ENCODE measurements at places on chromosomes 7 and 10.

- DNase-seq: no peak
These were observed 1.8 kb downstream of the UFSP1 start for GRCh38 chr7:100887516-100888290.

- DNase-seq: no peak
These were observed 40.2 kb downstream of the FBH1 start for GRCh38 chr10:5930272-5930671.

- DNase-seq: peak; percentile 23
These were observed 182.9 kb downstream of the BMPER start for GRCh38 chr7:34087892-34088891.

- DNase-seq: peak; percentile 33
These were observed 4.0 kb upstream of the SH3PXD2A start for GRCh38 chr10:103859161-103860086.

DNA sequence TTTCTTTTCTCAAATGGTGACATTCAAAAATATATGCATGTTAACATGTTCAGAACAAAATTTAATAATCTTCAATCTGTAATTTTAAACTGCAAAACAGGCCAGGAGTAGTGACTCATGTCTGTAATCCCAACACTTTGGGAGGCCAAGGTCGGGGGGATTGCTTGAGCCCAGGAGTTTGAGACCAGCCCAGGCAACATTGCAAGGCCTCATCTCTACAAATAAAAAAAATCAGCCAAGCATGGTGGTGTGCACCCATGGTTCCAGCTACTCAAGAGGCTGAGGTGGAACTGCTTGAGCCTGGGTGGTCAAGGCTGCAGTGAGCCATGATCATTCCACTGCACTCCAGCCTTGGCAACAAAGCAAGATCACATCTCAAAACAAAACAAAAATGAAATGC, 394.3 kb downstream of the PARD3 start:
- DNase-seq: no peak

DNA sequence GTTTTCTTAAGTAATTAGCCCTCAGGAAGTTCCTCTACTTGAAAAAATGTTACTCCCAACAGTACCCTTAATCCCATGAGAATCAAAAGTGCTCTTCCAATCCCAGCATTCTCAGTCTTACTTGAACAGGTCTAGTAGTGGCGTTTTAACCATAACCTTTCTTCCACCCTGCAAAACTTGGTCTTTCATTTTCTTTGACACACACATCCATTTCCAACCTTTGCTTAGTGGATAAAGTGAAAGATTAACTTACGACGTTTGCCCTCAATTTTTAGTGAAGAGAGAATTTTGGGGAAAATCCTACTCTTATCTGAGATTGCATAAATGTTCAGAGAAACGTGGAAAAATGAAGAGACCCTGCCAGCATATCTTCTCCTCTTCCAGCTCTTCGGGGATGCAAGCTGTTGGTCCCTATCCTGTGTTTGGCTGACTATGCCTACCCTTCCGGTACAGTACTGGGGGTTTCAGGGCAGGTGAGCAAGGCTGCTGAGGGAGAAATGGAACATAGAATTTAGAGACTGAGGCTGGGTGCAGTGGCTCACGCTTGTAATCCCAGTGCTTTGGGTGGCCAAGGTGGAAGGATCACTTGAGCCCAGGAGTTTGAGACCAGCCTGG, 18.8 kb downstream of the WBP1L start:
- no peak for DNase-seq

DNA sequence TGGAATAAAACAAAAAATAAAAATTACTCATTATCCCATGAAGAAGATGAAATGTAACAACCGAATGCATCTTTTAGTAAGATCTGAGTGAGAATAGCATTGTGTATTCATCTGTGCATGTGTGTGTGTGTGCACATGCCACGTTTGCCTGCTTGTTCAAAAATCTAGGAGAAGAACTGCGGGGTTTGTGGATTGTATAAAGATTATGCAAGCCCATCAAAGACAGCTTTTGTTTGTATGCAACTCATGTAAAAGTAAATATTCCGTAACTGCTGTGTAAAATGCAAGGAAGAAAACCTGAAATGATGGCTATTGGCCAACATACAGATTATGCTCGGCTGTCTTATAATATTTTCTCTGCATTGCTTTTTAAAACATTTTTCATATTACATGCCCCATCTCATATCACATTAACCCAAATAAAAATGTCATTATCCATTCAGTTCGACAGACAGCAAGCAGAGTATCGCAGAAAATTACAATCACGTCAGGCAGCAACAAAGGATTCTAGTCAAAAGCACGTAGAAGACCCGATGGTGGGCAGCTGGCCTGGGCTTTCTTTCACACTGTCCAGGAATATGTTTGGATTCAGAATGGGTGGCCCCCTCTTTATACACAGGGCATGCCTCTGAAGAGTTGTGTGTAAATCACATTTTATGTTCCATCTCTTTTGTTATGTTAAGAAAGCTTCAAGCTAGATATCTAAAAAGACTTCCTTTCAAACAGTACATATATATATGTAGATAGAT, 114.0 kb downstream of the PARP12 start:
- no peak for DNase-seq

- no peak for DNase-seq
These were observed 155.2 kb downstream of the CUX1 start for GRCh38 chr7:101972627-101973026.

DNA sequence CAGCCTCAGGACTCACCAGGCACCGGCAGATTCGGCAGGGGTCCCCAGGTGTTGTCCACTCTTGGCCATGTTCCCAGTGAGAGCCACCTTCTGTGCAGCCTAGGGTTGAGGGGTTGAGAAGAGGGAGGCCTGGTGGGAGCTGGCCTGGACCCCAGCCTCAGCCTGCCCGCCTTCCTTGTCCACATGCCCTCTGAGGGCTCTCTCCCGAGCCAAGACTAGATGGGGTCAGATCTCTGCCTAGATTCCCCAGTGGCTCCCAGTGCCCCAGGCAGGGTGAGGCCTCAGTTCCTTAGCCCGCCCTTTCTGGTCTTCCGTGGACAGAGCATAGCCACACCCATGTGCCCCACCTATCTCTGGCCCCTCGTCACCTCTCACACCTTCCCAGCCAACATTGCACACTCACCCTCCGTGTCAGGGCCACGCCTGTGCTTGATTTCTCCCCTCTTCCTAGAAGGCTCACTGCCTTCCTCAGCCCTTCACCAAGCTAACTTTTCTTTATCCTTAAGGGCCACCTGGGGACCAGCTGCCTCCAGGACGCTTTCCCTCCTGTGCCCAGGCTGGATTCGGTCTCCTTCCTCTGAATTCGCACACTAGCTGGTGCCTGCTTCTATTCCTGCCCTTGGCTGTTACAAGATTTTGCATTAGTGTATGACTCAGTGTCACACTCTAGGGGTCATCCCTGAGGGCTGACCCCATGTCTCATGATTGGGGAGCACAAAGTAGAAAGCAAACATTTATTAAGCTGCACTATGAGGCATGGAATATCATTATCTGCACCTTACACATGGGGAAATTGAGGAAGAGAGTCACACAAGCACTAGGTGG, 7.5 kb downstream of the KCP start:
- no peak for DNase-seq

GRCh38 chr7:106957766-106958165, 86.7 kb upstream of the PRKAR2B start:
- DNase-seq: no peak

DNA sequence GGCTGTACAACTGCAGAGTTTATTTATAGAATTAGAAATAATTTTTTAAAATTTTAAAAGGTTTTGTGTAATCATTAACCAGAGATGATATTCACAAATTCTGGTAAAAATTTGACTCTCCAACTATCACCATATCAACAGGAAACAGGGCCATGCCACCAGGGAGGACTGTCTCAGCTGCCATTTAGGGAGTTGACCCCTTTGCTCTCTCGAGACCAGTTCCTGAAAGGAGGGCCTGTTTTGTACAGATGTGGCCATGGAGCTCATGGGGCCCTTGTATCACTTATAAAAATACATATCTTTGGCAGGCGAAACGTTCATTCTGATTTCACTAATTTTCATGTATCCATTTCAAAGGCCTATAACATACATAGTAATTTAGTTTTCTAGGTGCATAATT, 20.3 kb downstream of the H2AZ2 start:
- DNase-seq: no peak

DNA sequence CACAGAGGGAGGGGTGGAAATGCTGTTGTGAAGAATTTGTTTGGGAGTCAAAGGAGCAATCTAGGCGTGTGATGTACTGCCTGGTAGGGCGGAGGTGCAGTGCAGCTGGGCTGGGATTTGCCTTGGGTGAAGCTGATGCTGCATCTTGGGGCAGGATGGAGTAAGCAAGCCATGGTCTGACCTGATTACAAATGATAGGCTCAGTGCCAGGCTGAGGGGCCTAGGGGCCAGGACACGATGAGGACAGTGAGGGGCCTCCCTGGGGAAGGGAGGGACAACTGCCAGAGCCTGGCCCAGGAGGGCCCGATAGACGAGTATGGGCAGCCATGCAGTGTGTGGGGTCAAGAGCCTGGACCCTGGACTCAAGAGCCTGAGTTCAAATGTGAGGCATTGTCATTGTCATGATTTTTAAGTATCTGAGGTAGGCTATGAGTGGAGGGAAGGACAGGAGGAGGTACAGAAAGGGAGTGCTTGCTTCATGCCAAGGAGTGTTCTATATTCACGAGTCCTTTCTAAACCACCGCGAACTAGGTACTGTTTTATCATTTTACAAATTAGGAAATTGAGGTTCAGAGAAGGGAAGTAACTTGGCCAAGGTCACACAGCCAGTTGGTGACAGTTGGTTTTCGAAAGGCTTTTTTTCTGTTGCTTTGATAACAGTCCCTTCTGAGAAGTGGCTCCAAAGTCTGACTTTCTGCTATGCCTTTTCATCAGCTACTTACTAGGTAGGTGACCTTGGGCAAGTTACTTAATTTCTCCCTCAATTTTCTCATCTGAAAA, 29.7 kb downstream of the HIF1AN start:
- no peak for DNase-seq

- no peak for DNase-seq
These were observed 490.2 kb upstream of the AUTS2 start for GRCh38 chr7:69108097-69108496.

- no peak for DNase-seq
These were observed 9.3 kb downstream of the ATG9B start for GRCh38 chr7:151014950-151015349.

DNA sequence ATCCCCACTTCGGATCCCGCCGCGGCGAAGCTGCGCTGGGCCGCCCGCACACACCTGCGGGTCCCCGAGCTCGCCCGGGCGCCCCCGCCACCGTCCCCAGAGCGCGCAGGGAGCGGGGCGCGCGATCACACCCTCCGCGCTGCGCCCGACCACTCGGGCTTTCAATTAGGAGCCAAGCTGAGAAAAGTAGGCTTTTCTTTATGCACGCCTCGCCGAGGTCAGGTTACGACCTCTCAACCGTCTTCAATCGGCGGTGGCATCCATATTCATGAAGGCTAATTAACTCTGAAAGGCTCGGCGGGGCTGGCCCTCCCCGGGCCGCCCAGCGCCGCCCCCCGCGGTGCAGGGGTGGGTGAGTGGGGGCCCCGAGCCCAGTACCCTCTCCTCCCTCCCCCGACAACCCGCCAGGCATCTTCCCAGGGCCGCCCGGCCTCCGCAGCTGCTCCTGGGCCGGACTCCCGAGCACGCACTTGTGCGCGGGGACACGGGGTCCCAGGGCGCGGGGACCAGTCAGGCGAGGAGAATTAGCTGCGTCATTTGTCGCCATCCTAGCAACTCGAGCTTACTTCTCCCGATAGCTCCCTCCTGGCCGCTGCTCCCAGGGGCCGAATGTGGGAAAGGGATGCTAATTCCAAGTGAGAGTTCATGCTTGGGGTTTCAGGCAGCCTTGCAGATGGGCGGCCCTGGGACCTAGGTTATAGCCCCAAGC, 155.5 kb upstream of the LYZL2 start:
- peak; percentile 63 for DNase-seq

DNA sequence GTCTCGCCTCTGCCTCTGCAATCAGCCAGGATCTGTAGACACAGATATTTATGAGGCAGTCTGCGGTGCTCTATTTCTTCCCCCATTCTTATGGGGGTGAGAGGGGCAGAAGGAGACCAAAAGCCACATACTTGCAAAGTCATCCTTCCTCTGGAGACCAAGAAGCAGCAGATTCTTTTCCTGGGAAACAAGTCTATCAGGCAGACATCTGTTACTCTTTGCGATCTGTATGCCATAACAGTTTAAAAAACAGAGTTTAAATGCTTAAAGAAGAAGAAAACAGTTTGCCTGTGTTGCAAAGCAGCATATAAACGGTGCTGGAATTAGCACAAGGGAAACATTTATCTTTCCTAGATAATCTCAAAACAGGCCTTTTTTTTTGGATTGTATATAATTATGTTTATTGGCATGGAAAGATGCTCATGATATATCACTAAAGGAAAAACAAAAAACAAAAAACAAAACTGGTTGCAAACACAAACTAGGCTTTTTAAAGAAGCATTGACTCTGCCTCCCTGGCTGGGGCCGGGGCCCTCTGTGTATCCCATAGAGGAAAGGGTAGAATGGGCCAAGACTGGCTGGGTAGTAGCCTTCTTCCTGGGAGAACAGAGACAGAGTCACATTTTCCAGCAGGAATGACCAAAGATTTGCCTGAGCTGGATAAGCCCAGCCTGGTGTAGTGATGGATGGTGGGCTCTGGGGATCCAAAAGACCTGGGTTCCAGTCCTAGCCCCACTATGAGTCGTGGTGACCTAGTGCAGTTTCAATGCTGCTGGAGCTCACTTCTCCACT, 50.4 kb downstream of the RGS10 start:
- DNase-seq: no peak

- no peak for DNase-seq
These were observed 40.5 kb downstream of the RCC1L start for GRCh38 chr7:75033064-75033463.

DNA sequence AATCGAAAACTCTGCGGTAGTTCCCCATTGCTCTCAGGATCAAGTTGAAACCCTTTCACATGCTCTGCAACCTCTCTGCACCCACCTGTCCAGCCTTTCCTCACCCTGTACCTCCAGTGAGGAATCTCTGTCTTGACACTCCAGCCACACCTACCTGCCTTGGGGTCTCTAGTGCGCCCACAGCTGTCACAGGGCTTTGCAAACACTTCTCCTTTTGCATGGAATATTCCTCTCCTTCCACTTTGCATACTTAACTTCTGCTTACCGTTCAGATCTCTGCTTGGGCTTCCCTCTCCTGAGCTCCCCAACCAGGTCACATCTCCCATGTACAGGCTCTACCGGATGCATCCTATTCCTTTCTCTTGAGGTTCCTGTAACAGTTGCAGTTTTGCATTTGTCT, 6.6 kb upstream of the ZYX start:
- no peak for DNase-seq

- DNase-seq: no peak
These were observed 3.4 kb downstream of the KLF6 start for GRCh38 chr10:3781468-3782145.

GRCh38 chr10:49606981-49607535, 3.1 kb upstream of the SLC18A3 start:
- no peak for DNase-seq

GRCh38 chr7:29588212-29588611, 24.6 kb downstream of the PRR15 start:
- no peak for DNase-seq

- DNase-seq: no peak
These were observed 170.3 kb downstream of the NRP1 start for GRCh38 chr10:33164060-33164709.

DNA sequence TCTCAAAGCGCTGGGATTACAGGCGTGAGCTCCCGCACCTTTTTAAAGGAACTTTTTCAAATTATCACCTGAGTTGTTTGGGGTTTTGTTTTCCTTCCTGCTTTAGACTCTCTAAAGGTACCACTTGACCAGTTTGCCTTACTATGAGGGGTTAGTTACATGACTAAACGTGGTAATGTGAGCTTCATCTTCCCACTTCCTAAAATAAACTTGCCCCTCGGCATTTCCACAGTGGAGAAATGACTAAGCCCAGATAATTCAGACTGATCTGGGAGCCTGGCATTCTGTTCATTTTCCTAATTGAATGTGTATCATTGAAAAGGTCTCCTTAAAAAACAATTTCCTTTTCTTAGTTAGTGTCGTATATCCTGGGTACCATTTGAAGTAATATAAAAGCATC, 163.4 kb downstream of the PLXDC2 start:
- no peak for DNase-seq

Data from DMS 273 treated with DMSO at 0.1 percent for 48 hours (cell line).